Esophagus squamous epithelium (tissue), 5 donors: ENCODE measurements at places on chromosomes 6 and 20. TPM values are rescaled to one million over a fixed set of nuclear protein-coding genes. Genes with fewer than 3 reads are reported as not detected.

DNA sequence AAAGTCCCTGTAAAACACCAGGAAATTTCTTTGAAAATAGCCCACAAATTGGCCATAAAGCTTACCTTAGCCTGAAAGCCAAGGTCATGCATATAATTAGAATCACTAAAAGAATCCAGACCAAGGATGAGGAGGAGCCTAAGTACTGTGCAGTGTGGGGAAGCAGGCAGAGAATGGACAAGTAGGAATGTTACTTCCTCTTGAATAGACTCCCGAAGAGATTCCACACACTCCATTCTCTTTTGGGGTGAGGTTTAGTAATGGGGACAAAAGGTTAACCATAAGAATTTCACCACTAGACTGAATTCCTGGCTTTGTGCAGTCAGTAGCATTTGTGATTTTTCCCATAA is 27.5 kb upstream of the MARCKS start:
- DNase-seq, result no peak
- no peak overlapping the region for H3K27ac ChIP-seq
- H3K4me3 ChIP-seq, result no peak overlapping the region
- peaks cover 13% of the 10 kb centered on the region for H3K4me1 ChIP-seq

Gene SNPH
- 0.83 TPM for total RNA-seq

DNA sequence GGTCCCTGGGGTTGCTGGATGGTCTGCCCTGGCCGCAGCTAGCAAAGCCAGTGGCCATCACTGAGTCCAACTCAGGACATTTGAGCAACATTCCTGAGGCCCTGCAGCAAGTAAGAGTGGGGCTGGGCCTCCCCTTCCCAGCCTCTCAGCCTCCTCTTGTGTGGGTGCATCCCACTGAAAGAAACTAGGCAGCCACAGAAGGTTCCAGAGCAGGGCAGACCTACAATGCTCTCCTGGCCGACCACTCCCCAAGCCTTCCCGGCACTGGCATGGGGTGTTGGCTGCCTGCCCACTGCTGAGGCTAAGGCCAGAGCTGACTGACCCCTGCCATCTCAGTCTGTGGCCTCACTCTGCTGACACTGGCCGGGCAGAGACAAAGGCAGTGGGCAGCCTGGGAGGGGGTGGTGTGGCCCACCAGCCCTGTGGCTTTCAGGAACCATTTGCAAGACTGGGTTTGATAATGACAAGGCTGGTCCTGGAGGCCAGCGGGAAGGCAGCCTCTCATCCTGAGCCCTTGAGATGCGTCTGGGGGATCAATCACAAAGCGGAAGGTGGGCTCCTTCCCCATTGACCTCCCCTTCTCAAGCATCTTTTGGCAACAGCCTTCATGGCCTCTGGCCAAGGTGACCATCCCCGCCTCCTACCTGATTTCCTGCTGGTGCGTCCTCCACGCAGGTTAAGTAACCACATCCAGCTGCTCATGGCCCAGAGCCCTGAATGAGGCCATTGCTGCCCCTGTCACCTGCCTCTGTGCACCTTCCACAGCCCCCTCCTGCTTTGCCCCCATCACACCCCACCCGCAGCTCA is 9.6 kb downstream of the DLGAP4 start:
- no peaks in the 10 kb centered on the region for H3K4me1 ChIP-seq
- H3K27me3 ChIP-seq, result peaks cover 51% of the 10 kb centered on the region
- no peak overlapping the region for H3K4me3 ChIP-seq

Gene STK35
- total RNA-seq, result 27.3 TPM
